ENCODE measurements at places on chromosomes 1 and 21.

DNA sequence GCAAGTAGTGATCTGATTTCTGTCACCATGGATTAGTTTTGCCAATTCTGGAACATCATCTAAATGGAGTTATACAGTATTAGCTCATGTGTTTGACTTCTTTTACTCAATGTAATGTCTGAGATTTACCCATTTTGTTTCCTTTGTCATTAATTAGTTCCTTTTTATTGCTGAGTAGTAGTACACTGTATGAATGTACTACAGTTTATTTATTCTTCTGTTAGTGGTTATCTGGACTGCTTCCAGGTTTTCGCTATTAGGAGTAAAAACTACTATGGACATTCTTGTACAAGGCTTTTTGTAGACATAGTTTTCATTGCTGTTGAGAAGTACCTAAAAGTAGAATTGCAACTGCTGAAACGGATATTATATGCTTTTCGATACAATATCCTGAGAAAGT is 14.1 kb downstream of the SUCO start:
- DNase-seq: no peak

GRCh38 chr1:240092301-240093119 is 827 bp downstream of the FMN2 start:
- no peak for DNase-seq

DNA sequence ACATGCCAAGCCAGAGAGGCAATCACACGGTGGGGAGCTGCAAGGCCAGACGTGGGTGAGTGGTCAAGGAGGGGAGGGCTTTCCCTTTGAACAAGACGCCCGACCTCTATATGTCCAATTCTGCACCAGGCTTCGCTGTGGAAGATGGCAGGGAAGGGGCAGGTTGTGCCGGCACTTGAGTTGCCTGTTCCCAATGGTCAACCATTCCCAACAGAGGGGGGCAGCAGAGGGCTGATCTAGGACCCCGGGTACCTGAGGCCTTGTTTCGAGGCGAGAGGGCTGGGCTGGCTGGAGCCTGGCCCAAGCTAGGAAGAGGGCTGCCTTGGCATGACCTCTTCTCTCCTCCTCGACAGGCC is 64.9 kb downstream of the TMEM53 start:
- DNase-seq: peak; percentile 6

DNA sequence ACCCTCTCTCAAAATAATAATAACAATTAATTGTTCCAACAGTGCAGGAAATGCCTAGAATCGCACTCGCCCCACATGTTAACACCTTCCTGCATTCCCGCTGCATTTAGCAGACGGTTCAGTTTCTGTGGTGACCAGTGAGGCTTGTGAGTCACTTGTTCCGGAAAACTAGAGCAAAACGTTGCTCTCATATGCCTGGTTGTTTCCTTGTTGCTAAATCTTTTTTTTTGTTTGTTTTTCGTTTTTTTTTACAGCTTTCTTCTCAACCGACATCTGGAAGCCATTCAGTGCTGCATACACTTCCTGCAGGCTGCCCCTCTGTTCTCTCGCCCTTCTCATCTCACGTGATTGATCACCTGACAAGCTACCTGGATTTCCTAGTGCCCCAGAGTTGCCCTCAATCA is 56.9 kb upstream of the TMPRSS2 start:
- DNase-seq: no peak

DNA sequence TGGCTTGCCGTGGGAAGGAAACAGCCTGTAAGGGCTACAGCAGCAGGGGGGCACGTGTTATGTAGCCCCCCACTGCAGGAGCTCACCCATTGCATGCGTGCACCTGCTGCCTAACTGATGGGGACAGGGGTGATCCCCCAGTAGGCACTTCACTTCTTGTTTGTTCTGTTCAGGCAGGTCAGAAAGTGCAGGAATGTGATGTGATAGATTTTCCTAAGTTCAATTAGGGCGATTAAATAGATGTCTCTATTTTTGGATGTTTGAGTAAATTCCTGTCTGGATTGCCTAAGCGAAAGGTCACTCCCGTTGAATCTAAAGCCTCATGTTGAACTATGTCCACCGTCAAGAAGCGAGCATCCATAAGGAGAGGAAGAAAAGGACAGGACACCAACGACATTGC is 78.8 kb upstream of the LPGAT1 start:
- DNase-seq: no peak

- DNase-seq: peak; percentile 6
Observed at GRCh38 chr1:10724948-10725847, 71.2 kb downstream of the CASZ1 start.

GRCh38 chr1:32962248-32962896 is 2.2 kb downstream of the RNF19B start:
- DNase-seq: no peak

- no peak for DNase-seq
Observed at GRCh38 chr1:25110036-25110435, 122.3 kb downstream of the SYF2 start.

DNA sequence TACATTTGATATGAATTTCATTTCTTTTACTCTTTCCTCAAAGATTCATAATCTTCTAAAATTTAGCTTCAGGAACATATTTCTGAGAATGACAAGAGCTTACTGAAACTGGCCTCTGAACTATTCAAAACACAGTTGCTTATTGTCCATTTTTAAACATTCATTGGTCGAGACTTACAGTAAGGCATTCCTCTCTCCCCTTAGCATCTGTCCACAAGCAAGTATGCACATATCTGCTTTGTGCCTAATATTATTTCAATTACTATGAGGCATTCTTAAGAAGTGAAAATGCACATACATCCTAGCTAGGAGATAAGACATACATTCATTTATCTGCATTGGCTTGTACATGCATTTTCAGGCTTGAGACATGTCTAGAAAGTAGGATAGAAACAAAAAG is 488.7 kb downstream of the PTBP2 start:
- no peak for DNase-seq

- no peak for DNase-seq
Observed at GRCh38 chr1:206923009-206923960, 1.5 kb upstream of the FCMR start.

- no peak for DNase-seq
Observed at GRCh38 chr21:17081193-17081592, 431.6 kb upstream of the CXADR start.

DNA sequence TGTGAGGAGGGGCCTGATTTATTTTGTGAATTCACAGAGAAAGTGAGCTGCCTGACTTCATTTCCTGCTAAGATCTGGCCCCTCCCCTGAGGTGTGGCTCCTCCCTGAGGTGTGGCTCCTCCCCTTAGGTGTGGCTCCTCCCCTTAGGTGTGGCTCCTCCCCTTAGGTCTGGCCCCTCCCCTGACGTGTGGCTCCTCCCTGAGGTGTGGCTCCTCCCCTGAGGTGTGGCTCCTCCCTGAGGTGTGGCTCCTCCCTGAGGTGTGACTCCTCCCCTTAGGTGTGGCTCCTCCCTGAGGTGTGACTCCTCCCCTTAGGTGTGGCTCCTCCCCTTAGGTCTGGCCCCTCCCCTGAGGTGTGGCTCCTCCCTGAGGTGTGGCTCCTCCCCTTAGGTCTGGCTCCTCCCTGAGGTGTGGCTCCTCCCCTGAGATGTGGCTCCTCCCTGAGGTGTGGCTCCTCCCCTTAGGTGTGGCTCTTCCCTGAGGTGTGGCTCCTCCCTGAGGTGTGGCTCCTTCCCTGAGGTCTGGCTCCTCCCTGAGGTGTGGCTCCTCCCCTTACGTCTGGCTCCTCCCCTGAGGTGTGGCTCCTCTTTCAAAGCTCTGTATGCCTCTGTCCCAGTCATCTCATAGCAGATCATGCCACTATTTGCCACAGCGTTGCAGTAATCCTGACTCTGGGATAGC is 26.9 kb upstream of the LRRC3 start:
- DNase-seq: no peak

GRCh38 chr21:44394733-44395132 is 41.3 kb downstream of the TRPM2 start:
- DNase-seq: no peak

GRCh38 chr1:74197657-74198552 is at the start of the genes FPGT and LRRIQ3:
FPGT (plus strand) TSS chr1:74198242; CDS start chr1:74198279, 37 bp downstream.
LRRIQ3 (minus strand) TSS chr1:74198176; CDS start chr1:74183684, 14,492 bp downstream.
- DNase-seq: peak; percentile 97

GRCh38 chr1:153352523-153352922 is 3.9 kb upstream of the PGLYRP4 start:
- DNase-seq: peak; percentile 65

- no peak for DNase-seq
Observed at GRCh38 chr1:152053375-152053774, 16.6 kb upstream of the S100A11 start.

DNA sequence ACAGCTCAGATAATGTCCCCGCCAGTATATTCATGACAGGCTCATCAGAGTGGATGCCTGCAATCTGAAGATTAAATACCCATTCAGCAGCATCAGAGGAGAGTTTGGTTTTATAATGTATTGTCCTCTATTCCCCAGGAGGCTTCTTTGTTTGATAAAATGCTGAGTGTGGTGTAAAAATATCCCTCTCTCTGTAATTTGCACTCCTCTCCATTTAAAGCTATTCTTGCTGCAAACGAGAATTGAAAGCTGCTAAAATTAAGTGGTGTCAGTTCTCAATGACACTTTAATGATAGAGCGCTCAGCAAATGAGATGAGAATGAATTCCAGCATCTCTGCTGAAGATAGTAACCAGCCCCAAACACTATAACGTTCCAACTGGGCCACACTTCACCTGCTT is 205.7 kb upstream of the RRP15 start:
- DNase-seq: peak; percentile 57

DNA sequence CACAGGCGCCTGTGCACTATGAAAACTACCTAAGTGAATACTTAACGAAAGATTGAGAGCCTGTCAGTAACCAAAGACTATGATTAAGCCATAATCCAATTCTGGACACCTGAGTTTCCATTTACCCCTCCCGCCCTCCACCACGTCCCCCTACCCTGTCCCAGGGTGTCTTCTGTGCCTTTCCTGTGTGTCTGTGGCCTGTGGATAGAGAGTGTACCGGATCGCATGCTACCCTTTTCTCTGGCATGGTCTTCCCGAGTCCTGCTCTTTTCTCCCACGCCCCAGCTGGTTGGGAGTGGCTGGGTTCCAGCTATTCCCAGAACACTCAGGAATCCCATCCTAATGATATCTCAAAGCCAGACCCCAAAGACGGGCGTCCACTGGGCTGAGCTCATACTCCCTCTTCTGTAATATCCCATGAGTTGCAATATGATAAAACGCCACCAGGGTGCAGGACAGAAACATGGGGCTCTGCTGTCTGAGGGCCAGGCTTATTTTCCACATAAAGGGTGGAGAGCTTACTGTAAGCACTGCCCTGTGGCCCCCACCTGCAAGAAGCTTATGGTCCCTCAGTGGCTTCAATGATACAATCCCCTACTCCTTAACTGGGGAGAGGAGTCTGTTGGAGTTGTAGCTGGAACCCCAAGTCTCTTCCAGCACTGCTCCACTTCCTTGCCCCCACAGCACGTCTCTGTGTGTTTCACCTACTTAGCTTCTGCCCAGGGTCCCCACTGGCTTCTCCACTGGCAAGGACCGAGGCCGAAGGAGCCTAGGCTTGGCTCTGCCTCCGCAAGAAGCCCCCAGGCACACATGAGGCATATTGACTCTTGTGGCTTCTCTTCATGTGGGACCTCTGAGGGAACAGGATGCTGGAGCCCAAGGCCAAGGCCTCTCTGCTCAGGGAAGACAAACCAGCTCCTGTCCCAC is 17.6 kb upstream of the ALX3 start:
- peak; percentile 37 for DNase-seq

DNA sequence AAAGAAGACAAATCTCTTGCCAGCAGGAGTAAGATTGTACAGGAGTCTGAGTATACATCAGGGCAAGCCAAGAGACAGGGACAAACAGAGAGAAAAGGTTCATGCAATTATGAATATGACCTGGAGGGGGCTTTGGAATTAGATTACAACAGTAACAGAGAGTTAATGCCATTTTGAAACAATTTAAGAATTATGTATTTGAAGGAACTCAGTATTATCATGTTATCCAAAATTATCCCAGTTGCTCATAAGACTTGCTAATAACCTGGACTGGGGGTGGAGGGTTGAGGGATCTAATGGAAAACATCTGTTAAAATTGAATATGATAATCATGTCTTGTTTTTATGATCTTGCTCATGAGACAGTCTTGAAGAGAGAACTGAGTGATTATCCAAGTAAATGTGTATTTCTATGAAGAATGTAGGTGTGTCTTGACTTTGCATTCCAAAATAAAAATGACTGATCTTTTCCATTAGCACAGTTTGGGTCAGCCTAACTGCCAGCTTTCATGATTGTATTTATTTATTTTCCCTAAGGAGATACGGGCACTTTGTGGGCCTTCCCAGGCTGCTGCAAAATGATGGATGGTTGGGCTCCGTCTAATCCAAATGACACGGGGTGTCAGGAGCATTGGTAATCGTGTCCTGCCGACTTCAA is 117.7 kb downstream of the ERG start:
- no peak for DNase-seq

DNA sequence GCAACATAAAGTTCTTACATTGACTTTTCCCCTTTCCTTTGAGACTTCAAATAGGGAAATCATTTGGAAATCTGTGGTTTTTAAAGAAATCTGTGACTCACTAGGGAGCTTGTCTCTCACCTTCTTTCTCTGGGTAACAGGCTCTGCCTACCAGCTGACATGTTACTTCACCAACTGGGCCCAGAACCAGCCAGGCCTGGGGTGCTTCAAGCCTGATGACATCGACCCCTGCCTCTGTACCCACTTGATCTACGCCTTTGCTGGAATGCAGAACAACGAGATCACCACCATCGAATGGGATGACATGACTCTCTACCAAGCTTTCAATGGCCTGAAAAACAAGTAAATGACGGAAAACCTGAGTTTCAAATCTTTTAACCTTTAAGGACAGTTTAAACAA is 9.2 kb upstream of the CHIA start:
- no peak for DNase-seq

GRCh38 chr1:207890136-207890738 is 20.7 kb downstream of the CD34 start:
- no peak for DNase-seq

DNA sequence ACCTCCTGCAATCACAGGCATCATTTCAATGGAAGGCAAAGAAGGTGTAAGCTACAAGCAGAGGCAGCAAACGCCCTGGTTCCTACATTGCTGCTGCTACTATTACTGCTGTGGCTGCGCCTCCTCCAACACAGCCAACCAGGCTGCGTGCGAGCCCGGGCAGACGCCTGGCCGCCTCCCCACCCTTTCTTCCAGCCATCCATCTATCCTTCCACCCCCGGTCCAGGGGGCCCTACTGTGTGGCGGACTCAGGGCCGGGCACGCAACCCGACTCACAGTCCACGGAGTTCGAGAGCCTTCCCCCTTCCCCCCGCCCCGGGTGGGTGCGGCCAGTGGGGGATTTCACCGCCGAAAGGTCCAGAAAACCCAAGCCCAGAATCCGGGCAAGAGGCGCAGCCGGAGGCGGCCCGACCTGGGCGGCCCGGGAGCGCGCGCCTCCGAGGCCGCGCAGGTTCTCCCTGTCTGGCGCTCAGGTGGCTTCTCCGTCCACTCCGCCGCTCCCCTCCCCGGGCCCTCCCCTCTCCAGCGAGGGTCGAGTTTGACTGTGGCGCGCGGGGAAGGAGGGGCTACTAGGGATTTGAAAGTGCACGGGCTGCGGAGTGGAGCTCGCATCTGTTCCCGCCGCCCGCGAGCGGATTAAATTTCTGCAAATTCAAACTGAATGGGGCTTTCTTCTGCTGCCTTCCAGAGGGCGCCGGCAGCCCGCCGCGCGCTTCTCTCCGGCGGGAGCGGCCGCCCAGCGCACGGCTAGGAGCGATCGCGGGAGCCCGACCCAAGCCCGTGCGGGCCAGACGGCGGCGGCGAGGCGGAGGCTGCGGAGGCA is at the start of gene HUNK:
Gene HUNK (plus strand): TSS at position 569 of the 823 bp plus-strand sequence. CDS start 655 bp downstream, outside the sequence.
- peak; percentile 79 for DNase-seq

- no peak for DNase-seq
Observed at GRCh38 chr1:29584362-29584761, 348.0 kb downstream of the PTPRU start.

Data from NCI-H1105 (cell line).